ENCODE measurements at places on chromosomes 11 and 22.

DNA sequence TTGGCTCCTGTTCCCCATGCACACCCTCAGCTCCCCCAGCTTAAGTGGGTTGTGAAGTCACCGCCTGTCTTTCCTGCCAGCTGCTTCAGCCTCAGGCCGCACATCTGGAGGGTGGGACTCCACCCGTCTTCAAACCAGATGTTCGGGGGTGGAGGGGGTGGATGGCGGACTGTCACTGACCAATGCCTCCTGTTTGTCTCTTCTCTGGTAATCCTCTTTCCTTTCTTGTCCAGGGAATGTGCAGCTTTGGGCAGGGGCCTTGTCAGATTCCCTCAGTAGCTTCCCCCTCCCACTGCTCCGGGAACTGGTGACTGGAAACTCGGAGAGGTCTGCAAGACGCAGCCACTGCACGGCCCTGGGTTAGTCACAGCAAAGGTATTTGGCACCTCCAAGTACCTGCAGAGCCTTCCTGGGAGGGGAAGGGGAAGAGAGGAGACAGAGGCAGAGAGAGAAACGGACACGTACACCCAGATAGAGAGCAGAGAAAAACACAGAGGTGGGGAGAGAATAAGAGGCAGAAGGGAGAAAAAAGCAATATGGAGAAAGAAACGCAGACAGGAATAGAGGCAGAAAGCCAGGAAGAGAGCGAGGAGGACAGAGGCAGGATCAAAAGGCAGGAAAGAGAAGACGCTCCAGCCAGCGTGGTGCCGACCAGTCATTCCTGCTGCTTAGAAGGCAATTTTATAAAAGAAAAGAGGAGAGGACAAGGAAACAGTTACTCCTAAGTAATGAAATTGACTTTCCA is 56.1 kb upstream of the TIMP3 start:
- no peak for DNase-seq

GRCh38 chr22:30968015-30968923 is at the start of gene MORC2:
TSS of gene MORC2 (minus strand) at chr22:30968774. CDS start at chr22:30967889, 885 bp downstream.
- DNase-seq, result no peak

DNA sequence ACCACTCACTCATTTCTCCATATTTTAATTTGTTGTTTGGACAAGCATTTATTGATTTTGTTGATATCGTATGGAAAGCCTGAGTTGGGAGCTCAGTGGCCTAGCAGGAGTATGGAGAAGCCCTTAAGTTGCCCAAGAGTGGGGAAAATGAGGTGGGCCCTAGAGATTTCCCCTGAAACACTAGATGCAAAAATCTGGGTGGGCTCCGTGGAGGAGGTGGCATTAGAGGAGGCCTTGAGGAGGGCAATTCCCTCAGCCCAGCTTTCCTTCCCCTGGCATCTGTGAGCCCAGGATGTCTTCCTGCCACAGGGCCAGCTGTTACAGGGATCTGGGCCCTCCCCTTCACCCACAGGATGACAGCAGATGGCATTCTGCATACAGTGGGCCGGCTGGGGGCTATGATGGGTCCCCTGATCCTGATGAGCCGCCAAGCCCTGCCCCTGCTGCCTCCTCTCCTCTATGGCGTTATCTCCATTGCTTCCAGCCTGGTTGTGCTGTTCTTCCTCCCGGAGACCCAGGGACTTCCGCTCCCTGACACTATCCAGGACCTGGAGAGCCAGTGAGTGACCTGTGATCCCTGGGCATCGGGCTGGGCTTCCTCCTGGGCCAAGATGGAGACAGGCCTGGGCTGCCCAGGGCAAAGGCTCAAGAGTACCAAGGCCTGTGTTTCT is 21.6 kb upstream of the SLC22A12 start:
- DNase-seq, result no peak

- no peak for DNase-seq
Measured at GRCh38 chr11:122246874-122247273, 130.9 kb upstream of the BLID start.

DNA sequence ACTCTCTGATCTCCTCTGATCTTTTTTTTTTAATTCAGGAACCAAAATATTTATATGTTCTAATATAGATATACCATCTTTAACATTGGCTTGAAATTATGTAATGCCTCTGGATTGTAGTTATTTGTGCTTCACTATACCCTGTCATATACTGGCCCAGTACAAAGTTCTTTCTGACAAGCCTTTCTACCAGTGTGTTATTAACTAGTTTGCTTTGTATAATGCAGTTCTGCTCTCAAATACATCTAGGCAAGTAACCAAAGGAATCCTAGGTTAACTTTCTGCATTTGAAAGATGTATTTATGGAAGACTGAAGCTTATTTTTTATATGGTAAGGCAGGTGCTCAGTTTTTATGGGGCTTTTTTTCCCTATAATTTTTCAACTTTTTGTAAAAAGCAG is 36.1 kb downstream of the ARHGEF12 start:
- DNase-seq, result no peak

DNA sequence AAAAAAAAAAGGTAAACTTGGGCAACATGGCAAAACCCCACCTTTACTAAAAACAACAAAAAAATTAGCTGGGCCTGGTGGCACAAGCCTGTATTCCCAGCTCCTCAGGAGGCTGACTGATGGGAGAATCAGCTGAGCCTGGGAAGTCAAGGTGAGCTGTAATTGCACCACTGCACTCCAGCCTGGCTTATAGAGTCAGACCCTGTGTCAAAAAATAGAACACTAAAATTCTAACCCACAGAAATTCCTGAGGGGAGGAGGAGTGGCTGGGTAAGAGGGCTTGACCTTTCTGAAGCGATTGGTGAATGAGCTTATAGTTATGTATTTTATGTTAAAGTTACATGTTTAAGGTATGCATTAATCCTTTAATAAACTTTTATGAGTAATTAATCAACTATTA is 53.3 kb downstream of the FAT3 start:
- no peak for DNase-seq

DNA sequence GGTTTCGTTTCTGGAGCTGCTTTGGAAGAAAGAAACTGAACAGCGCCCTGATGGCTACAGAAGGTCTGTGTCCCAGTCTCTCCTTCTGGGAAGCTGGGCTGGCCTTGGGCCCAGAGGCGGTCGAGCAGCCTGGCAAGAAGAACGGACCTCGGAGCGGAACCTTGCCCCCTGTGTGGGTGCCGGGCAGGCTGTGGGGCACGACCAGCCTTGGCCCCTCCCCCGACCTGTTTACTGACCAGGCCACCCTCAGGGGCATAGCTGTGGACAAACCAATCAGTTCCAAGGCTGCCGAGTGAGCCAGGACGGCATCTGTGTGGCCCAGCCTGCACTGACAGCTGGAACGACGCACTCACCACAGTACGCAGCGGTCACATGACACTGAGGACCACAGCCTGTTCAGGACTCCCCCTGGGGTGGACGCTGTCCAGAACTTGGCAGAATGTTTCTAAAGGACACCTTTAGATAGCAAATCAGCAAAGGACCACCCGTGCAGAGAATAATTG is 7.2 kb downstream of the PIM3 start:
- DNase-seq, result no peak

Data from CD4-positive, alpha-beta T cell treated with Interferon alpha-2 for 1 hour (primary cell).